Activated CD4-positive, alpha-beta T cell treated with anti-CD3 and anti-CD28 coated beads, Interleukin-2, Interleukin-6, amounts not matched to agents 100 ng/mL and 50 ng/mL, durations not matched to agents 16 hours and 8 hours (primary cell): ENCODE measurements at places on chromosomes 13 and 19.

DNA sequence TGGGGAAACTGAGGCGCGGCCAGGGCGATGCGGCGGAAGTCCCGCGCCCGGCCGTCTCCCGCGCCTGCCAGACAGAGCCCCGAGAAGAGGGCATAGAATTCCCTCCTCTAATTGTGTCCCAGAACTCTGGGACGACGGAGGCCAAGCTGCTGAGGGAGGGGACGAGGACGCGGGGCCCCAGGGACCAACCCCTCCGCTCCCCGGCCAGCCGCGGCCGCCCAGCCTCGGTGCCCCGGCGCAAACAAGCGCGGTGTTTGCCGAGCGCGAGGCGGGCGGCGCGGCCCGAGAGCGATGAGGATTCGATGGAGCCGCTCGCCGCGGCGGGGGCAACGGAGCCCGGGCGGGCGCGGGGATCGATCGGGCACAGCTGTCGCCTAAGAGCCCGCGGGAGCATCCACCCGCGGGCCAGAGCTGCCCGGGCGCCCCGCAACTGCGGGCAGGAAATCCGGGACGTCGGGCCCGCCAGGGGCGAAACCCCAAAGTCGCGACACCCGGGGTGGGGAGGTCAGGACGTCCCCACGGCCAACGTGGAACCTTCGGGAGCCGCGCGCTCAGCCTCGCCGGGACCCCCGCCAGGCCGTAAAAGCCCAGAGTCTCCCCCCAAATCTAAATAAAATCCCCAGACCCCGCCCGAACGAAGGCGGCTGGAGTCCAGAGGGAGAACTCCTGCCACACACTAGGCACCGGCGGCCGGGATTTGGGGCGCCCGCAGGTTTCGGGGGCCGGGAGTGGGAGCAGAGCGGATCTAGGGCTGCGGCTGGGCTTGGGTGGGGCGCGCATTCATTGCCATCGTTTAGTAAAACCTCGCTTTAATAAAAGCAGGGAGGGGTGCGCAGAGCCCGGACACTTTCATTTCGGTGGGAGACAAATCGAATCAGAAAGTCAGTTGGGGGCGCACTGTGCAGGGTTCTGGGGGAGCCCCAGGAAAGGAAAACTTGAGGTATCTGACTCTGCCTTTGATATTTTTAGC is 3.6 kb upstream of the ONECUT3 start:
- no peak for DNase-seq

- DNase-seq = no peak
These were observed 84.8 kb downstream of the DCT start for GRCh38 chr13:94394723-94395122.

DNA sequence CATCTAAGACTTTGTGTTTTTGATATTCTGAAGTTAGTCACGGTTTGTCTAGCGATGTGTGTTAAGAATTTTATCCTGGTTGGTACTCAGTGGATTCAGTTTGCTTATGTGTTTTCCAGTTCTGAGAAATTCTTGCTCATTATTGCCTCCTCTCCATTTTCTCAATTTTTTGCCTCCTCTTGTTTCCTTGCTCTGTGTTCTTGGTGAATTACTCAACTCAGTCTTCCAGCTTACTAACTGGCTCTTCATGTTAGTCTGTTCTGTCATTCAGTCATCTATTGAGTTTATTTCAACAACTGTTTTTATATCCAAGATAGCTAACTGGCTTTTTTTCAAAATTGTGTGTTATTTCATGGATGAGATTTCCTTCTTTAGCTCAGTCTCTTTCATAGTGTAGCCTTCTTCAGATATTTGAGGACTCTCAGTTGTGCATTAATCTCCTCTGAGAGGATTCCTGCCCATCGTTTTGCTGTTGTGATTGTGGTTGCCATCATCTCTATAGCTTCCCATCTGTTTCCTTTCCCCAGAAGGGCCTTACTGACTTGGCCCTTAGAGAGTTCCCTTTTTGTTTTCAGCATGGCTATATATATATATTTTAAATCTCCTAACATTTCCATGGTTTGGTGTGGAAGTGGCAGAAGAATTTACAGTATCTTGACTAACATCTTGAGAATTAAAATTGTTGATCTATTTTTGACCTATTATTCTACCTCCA is 6.2 kb downstream of the SETDB2 start:
- peak; percentile 43 for DNase-seq

DNA sequence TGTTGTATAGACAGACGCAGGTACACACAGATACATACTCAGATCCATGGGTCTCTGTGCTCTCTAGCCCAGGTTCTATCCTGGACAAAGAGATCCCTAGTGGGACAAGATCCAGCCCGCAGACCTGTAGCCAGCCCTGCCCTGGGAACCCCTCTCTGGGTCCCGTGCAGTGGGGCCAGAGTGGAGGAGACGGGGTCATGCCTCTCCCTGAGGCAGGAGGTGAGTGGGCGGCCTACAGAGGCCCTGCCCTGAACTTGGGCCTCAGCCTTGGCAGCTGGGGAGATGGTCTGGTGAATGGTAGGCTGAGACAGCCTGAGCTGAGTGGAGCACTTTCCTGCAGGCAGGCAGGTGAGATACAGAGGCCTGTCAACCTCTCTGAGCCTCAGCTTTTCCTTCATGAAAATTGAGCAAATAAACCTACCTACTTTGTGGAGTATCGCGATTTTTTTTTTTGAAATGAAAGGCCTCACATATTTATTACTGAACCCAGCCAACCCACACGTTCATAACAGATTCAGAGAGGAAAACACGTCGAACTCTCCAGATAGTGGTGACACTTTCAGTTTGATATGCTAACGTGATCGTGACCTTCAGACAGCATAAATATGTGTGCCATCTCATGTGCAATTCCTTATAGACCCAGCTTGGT is 3.4 kb upstream of the JUND start:
- DNase-seq = peak; percentile 60

DNA sequence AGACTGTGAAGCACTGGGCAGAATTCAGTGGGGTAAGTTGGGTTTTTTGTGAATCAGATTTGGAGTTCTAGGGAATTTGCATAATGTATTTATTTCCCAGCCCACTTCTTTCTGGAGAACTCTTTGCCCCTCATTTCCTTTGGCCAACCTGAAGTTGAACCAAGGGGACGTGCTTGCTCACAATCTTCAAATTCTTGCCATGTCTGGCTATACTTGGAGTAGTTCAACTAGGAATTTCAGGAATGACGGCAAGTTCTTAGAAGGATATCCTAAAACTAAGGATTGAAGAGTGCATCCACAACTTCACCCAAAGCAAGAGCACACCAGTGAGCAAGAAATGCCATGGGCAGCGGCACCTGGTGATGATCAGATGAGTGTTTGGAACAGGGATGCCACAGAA is 88.5 kb downstream of the TEX26 start:
- no peak for DNase-seq

GRCh38 chr13:23921451-23921888 is 24.2 kb upstream of the C1QTNF9B start:
- peak; percentile 64 for DNase-seq

- DNase-seq = no peak
These were observed 19.1 kb downstream of the LRCH1 start for GRCh38 chr13:46571909-46572595.

DNA sequence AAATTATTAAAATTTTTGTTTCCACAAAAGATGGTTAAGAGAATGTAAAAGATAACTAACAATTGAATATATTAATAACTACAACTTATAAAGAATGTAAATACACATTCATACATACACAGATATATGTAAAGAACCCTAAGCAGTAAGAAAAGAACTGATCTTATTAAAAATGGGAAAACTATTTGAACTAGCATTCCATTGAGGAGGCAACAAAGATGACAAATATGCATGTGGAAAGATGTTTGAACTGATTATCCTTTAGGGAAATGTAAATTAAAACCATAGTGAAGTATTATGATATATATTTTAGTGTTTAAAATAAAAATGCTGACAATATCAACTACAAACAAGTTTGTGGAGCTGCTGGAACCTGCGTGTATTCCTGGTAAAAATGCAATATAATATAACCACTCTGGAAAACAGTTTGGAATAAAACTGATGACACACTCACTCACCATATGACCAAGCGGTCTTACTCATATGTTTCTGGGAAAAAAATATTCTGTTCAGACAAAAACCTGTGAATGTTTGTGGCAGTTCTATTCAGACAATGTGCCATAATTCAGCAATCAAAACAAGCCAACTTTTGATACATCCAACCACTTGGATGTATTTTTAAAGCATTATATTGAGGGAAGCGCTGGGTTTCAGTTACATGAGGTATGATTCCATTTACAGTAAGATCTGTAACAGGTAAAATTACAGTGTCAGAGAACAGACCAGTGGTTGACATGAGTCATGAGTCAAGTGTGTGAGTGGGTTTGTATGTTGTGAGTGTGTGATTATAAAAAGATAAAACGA is 694.4 kb upstream of the SLITRK5 start:
- no peak for DNase-seq

GRCh38 chr13:102122147-102122546 is 279.7 kb downstream of the FGF14 start:
- no peak for DNase-seq

DNA sequence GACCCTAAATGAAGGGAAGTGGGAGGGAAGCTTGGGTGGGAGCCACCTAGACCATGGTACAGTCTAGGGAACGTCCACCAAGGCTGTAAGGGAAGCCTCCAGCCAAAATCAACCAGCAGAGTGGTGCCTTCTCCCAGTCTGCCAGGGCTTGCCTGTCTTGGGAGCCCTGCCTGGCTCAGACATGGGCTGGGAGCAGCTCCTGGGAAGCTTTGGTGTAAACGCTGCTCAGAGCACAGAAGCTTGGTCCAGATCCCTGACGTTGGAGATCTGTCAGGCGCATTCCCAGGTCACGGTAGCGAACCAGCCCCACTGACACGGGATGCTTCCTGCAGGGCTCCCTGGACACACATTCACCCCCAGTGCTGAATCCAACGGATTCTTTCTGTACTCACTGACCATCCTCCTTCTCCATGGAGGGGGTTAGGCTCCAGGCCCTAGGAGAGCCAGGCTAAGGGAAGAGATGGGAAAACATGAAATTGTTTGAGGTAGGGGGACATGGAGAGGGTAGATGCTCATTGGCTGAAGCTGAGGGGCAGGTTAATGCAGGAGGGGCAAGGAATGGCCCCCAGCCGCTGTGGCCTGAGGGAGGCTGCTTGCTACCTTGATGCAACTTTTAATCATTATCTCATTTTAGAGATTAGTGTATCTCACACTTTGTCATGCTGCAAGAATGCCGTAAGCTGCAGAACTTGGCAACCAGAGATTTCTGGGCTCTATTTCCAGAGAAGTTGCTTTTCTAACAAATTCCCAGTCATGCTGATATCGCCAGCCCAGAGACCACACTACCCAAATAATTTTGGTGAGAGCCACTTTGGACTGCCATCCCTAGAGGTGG is 195.8 kb downstream of the UQCRFS1 start:
- DNase-seq = no peak

DNA sequence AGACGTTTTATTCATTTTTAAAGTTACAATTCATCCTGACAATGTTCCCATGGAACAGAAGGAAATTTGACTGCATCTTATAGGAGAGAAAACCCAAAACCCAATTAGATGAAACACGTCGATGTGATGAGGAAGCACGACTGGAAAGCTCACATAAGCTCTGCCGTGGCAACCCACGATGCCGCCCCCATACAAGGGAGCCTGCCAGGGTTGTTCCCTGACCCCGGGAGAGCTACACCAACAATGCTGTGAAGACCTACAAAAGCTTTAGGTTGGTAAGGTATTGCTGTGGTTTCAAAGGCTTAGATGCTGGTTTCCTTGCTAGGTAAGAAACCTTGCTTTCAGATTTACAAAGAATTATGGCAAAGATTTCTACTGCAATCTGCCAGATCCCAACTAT is 393.1 kb downstream of the KLF12 start:
- DNase-seq = no peak
